ENCODE measurements at places on chromosomes 4 and X. TPM values are rescaled to one million over a fixed set of nuclear protein-coding genes. Genes with fewer than 3 reads are reported as not detected.

SYP gene
- 1.0 TPM for total RNA-seq

SOD3 gene
- total RNA-seq: 15.6 TPM

IL2RG gene
- total RNA-seq: 0.93 TPM

FGFRL1 gene
- 18.6 TPM for total RNA-seq

NOCT gene
- total RNA-seq: 21.8 TPM

ARHGAP36 gene
- total RNA-seq: 0.40 TPM

GUCY2F gene
- not detected for total RNA-seq

RTL9 gene
- total RNA-seq: 0.64 TPM

DNA sequence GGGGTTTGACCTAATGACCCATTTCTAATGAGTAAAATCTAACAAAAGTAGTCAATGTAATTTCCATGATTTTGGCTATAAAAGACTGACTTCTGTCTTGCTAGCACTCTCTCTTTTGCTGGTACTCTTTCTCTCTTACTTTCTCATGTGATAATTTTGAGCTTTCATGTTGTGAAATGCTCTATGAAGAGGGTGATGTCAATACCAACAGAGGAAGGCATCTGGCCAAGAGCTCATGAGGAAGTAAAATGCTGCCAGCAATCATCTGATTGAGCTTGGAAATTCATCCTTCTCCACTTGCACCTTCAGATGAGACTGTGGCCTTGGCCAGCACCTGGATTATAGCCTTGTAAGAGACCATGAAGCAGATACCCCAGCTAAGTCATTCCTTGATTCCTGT, 347.7 kb downstream of the HS3ST1 start:
- H3K4me3 ChIP-seq: no peak overlapping the region
- H3K36me3 ChIP-seq: no peaks in the 10 kb centered on the region
- no peak overlapping the region for H3K27ac ChIP-seq
- no peaks in the 10 kb centered on the region for H3K27me3 ChIP-seq

DNA sequence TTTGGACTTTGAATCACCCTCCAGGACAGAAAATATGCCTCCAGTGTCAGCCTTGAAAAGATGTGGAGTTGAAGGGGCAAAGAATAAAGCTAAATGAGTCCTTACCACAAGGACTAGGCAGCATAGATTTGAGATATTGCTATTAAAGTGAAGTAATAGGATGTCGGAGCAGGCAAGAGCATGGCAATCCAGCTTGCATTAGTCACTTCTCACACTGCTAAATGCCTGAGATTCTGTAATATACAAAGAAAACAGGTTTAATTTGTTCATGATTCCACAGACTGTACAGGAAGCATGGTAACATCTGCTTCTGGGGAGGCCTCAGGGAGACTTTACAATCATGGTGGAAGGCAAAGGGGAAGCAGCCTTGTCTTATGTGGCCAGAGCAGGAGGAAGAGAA, 109.8 kb upstream of the PCDH7 start:
- DNase-seq: no peak
- H3K27ac ChIP-seq: no peak overlapping the region
- H3K36me3 ChIP-seq: no peaks in the 10 kb centered on the region
- no peaks in the 10 kb centered on the region for H3K27me3 ChIP-seq
- no peak overlapping the region for H3K4me3 ChIP-seq

DNA sequence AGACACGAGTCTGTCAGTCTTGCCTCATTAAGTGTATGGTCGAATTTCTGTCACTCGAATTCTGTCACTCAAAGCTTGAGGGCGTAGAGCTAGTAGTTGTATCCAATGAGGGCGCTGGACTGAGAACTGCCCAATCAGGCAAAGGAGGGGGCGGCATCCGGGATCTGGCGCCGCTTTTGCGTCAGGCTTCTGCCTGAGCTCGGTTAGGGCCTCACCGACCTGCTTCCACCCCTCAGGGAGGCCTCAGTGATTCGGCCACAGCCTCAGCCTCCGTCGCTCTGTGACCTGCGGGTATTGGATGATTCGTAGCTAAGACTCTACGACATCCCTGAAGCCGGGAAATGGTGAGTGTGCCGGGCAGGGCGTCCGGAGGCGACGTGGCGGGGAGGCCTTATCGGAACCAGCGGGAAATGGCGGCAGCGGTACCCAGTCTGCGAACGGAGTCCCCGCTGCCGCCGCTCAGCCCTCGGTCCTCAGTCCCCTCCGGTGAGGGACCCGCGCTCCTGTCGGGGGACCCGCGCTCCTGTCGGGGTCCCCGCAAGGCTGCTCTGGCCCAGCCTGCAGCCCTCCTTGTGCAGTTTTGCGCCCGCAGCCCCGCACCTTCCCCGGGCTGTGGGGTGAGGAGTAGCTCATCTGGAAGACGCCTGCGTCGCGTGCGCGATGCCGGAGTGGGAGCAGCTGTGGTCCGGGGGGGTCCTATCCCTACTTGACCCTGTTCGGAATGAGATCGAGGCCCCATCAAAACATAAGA, 88.3 kb downstream of the ZNF718 start:
- H3K27me3 ChIP-seq: peaks cover 4% of the 10 kb centered on the region
- peak; percentile 74 for DNase-seq
- peak overlapping the region; percentile 68 for H3K4me3 ChIP-seq
- no peaks in the 10 kb centered on the region for H3K4me1 ChIP-seq

DNA sequence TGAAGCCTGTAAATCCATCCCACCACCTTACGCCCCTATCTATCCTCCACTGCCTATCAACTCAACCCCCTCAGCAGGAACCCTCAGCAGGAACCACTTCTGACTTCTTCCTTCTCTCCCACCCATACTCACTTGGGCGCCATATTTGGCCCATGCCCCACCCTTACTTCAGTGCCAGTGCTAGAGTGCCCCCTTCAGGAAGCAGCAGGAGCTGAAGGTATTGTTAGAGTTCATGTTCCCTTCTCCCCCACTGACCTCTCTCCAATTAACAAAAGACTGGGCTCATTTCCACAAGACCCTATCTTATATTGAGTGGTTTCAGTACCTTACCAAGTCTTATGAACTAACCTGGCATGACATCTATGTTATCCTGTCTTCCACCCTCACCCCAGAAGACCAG, 363.1 kb upstream of the SLIT2 start:
- H3K4me1 ChIP-seq: no peaks in the 10 kb centered on the region
- H3K36me3 ChIP-seq: no peaks in the 10 kb centered on the region
- no peak overlapping the region for H3K4me3 ChIP-seq
- no peaks in the 10 kb centered on the region for H3K27me3 ChIP-seq

DNA sequence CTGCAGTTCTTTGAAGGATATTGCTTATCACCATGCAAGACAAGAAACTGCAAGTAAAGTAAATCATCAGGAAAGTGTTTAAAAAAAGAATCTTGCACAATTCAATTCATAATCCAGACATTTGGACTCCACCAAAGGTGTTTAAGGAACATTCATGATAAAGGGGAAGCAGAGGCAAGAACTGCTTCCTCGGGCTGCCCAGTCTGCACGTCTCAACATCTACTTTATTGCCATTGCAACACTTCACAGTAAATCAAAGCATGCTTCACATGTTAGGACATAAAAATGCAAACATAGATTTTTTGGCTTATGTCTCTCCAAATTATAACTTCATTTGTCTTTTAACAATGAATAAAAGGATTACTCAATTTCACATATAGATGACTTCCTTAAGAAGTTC, 42.5 kb downstream of the MID1 start:
- no peaks in the 10 kb centered on the region for H3K27me3 ChIP-seq
- no peaks in the 10 kb centered on the region for H3K36me3 ChIP-seq
- H3K4me3 ChIP-seq: no peak overlapping the region
- no peaks in the 10 kb centered on the region for H3K4me1 ChIP-seq

GRCh38 chrX:42128020-42128419, 204.7 kb upstream of the CASK start:
- no peaks in the 10 kb centered on the region for H3K27me3 ChIP-seq
- H3K4me3 ChIP-seq: no peak overlapping the region
- no peak for DNase-seq

DNA sequence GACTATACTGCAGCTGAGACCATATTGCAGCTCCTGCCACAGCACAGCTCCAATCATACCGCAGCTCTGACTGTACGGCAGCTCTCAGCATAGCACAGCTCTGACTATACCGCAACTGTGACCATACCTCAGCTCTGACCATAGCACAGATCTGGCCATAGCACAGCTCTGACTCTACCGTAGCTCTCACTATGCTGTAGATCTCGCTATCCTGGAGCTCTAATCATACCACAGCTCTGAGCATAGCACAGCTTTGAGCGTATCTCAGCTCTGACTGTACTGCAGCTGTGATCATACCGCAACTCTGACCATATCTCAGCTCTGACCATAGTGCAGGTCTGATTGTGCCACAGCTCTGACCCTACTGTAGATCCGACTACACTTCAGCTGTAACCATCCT, 139.2 kb downstream of the ASMT start:
- H3K4me3 ChIP-seq: no peak overlapping the region
- no peaks in the 10 kb centered on the region for H3K36me3 ChIP-seq
- no peaks in the 10 kb centered on the region for H3K27me3 ChIP-seq
- H3K27ac ChIP-seq: no peak overlapping the region
- no peaks in the 10 kb centered on the region for H3K4me1 ChIP-seq

GRCh38 chrX:65744965-65745364, 77.5 kb downstream of the MSN start:
- H3K36me3 ChIP-seq: peaks cover 23% of the 10 kb centered on the region
- H3K4me1 ChIP-seq: no peaks in the 10 kb centered on the region
- DNase-seq: no peak

GRCh38 chrX:95885074-95885473, 799.6 kb upstream of the DIAPH2 start:
- no peak for DNase-seq
- no peak overlapping the region for H3K27ac ChIP-seq
- no peak overlapping the region for H3K4me3 ChIP-seq
- H3K27me3 ChIP-seq: no peaks in the 10 kb centered on the region
- H3K36me3 ChIP-seq: no peaks in the 10 kb centered on the region
- no peaks in the 10 kb centered on the region for H3K4me1 ChIP-seq

DNA sequence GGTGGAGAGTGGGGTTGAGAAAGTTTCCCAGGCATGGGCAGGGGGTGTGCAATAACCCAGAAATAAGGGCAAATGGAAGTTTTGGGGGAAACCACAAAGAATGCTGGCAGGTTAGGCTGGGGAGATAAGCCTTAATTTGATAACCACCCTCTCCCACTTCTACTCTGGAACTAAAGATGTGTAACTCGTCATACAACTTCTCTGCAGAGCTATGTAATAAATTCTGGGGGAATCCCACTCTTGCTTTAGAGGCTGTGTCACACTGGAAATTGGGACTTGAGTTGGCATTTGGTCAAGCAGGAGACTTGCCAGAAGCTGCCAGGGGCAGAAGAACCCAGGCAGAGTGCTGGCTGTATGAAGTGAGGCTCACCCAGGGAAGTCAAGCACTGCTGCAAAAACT, 170.9 kb upstream of the CPEB2 start:
- no peaks in the 10 kb centered on the region for H3K4me1 ChIP-seq
- DNase-seq: no peak
- H3K36me3 ChIP-seq: no peaks in the 10 kb centered on the region
- H3K27ac ChIP-seq: no peak overlapping the region

- no peaks in the 10 kb centered on the region for H3K27me3 ChIP-seq
- no peak overlapping the region for H3K27ac ChIP-seq
These were observed 208.7 kb downstream of the CHIC2 start for GRCh38 chr4:53855581-53856250.

DNA sequence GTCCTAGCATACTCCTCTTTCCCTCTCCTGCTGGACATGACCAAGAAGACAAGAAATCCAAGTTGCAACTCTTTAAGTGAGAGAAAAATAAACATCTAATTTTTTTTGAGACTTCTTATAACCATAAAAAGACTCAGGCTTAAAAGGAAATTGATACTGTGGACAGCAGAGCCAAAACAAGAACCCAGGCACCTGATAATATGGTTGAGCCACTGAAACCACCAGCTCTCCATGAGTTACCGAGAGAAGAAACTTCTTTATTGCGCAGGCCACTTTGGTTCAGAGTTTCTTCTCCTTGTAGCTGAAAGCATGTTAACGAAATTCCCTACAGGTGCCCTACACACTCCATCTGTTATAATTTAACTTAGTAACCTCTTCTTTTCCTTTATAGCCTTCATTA, 11.3 kb upstream of the SPCS3 start:
- no peaks in the 10 kb centered on the region for H3K27me3 ChIP-seq
- no peaks in the 10 kb centered on the region for H3K4me1 ChIP-seq
- no peak overlapping the region for H3K4me3 ChIP-seq
- no peak overlapping the region for H3K27ac ChIP-seq

DNA sequence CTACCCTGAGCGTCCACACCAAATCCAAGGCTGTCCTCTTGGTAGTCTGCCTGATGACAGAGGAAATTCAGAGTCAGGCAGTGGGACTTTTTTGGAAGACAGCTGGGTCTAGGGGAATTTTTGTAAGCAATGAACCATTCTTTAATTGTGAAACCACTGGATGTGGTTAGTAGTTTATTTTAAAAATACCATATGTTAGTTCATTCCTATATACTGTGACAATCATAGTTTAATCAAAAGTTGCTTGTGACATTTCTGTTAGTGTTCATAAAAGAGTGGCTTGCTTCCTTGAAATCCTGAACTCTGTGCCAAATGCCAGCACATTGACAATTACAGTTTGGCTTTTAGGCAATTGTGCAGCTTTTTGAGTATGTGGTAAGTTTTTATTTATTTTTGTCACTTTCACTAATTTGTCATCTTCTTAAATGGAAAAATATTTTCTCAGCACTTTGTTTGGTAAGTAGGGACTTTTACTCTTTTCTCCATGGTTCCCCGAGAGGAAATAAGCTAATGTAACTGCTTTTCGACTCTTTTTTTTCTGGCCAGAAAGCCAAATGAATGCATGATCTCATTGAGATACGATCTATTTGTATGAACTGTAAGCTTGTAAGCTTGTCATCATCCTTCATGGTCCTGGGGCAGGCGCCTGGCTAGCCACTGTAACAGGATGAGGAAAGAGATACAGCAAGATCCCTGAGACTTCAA, 72.6 kb upstream of the SLC4A4 start:
- peaks cover 14% of the 10 kb centered on the region for H3K4me1 ChIP-seq
- no peak overlapping the region for H3K4me3 ChIP-seq
- no peak for DNase-seq
- no peaks in the 10 kb centered on the region for H3K27me3 ChIP-seq

Measured in psoas muscle (tissue), 8 donors.